ENCODE measurements at places on chromosomes 5 and 9.

GRCh38 chr5:10653751-10654400 lies 90.0 kb downstream of the ANKRD33B start:
- no peak for DNase-seq

DNA sequence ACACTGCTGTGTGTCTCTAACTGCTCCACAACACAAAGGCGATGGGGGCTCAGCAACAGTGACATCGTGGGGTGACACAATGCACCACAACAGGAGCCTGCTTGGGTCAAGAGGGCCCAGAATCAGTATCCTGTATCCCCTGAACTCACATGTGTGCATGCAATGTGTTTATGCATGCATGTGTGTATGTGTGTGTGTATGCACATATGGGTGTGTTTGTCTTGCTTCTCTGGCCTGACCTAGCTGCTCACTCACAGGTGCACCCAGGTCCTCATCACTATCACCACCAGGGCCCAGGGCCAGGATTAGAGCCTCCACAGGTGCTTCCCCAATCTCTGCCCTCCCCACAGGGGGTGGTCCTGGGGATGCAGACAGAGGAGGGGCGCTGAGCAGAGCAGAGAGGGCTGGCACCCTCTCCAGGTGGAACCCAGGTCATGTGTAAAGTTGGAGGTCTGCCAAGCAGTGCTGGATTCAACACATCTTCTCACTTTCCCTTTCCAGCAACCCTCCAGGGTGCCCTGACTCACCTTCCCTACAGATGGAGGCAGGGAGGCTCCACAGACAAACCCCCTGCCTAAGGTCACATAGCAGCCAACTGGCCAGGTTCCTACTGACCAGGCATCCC lies 18.1 kb upstream of the ZNF484 start:
- DNase-seq: no peak

DNA sequence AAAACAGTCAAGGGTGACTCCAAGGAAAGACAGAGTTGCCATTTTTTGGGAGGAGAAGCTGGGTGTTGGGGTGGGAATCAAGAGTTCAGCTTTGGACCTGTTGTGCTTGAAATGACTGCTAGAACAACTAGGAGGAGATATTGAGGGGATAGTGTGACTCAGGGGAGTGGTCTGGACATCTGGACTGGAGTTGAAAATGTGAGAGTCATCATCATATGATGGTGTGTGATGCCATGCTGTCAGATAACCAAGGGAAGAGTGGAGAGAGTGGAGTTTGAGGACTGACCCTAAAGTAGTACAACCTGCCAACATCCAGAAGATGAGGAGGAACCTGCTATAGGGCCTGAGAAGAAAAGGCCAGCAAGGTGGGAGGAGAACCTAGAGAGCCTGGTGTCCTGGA lies 199.7 kb downstream of the ARHGEF28 start:
- DNase-seq: no peak

- no peak for DNase-seq
Measured at GRCh38 chr5:40436535-40437237, 243.0 kb upstream of the PTGER4 start.

- DNase-seq: no peak
Measured at GRCh38 chr5:6827526-6828219, 114.4 kb downstream of the TENT4A start.

DNA sequence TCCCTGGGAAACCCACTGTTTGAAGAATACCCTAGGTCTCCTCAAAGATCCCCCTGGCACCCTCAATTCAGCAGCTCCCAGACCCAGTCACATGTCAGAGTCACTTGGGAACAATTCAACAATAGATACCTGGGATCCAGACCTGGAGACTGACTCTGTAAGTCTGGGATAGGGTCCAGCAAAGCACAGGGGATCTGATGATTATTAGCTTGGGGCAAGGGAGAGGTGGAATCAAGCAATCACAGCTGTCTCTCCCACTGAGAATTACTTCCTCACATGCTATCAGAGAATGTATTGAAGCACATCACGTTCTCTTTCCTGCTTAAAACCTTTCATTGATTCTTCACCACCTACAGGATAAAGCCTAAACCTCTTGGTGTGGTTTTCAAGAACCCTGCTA lies 5.9 kb downstream of the FAM193B start:
- no peak for DNase-seq

GRCh38 chr5:33241802-33242201 lies 199.0 kb upstream of the TARS1 start:
- DNase-seq: no peak

- no peak for DNase-seq
Measured at GRCh38 chr5:113689647-113690046, 176.2 kb downstream of the YTHDC2 start.

- DNase-seq: no peak
Measured at GRCh38 chr5:11251247-11251646, 490.2 kb upstream of the DAP start.

DNA sequence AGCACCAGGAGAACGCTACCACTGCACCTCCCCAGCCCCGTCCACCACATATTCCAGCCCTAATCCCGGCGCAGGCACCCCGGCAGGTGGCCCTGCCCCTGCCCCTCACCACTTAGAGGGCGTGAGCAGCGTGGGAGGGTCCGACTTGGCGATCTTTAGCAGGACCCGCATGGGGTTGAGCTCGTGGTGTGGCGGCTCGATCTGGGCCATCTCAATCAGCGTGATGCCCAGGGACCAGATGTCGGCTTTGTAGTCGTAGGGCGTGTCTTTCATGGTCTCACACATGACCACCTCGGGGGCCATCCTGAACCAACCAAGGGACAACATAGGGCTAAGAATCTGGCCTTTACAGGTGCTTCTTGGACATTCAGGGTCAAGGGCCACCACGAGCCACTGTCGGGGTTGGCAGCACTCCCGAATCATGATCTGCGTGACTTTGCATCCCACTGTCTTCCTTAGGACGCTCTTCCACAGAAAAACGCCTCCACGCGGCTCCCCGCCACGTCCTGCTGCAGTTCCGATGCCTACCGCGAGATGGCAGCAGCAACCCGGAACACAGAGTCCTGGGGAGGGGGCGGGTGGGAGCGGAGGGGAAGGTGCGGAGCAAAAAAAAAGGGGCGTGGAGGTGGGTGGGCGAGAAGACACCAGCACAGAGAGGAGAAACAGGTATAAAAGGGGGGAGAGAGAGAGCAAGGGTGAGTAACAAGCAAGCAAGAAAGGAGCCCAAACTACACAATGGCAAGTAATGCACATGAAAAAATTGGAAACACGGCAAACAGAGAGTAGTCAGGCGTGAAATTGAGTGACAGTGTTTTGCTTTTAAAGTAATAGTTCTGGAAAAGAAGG lies 81.3 kb downstream of the STK10 start:
- peak; percentile 51 for DNase-seq

- no peak for DNase-seq
Measured at GRCh38 chr9:37921546-37922300, 17.8 kb upstream of the SLC25A51 start.

GRCh38 chr9:128940271-128940921 lies 7.0 kb downstream of the DOLK start:
- DNase-seq: no peak

DNA sequence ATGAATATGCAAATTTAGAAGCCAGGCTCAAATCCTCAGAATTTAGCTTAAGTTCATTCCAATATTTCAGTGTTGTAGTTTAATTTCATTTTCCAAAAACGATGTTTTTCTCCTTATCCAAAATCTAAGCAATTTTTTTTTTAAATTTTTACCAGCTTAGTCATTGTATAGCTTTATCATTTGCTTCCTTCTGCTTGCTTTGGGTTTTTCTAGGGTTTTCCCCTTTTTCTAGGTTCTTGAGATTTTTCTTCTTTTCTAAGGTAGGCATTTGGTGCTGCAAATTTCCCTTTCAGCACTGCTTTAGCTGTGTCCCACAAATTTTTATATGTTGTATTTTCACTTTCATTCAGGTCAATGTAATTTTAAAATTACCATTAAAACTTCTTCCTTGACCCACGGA lies 34.4 kb upstream of the CCDC112 start:
- no peak for DNase-seq

DNA sequence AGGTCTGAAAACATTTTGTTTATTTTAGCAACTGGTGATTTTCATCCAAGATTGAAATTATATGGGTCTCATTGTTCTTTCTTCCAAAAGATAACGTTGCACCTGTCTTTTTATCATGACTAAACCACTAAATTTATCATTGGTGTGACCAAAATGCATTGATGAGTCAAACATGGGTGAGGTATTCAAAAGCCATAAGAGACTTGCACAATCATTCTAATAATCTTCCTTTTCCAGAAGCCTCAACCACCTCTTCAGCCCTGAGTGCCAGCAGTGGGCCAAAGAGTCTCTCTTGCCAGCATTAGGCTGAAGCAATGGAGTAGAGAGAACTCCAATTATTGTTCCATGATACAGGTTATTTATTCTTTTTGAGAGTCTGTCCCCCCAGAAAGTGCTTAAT lies 198.9 kb downstream of the LURAP1L start:
- DNase-seq: no peak

- DNase-seq: no peak
Measured at GRCh38 chr5:3889412-3890142, 293.9 kb downstream of the IRX1 start.

- DNase-seq: peak; percentile 75
Measured at GRCh38 chr5:181243564-181244343, at the start of gene RACK1. TSS of gene RACK1 (minus strand) at chr5:181243906. CDS start at chr5:181243800, 106 bp downstream.

DNA sequence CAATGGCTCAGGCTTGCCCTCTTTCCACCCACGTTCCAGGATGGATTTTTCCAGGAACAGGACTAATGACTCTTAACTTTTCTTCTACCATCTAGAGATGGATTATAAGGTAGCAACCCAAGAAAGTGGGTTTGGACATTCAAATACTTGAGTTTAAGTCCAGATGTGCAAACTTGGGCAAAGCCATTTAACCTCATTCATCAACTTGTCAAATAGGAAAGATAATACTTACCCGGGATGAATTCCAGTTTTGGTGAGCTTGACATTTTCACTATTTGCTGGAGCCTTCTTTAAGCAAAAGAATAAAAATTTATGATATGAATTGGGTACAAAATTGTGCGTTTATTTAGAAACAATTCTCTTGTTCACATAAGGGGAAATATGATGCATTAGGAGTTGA lies 44.3 kb upstream of the ZBED3 start:
- DNase-seq: no peak

DNA sequence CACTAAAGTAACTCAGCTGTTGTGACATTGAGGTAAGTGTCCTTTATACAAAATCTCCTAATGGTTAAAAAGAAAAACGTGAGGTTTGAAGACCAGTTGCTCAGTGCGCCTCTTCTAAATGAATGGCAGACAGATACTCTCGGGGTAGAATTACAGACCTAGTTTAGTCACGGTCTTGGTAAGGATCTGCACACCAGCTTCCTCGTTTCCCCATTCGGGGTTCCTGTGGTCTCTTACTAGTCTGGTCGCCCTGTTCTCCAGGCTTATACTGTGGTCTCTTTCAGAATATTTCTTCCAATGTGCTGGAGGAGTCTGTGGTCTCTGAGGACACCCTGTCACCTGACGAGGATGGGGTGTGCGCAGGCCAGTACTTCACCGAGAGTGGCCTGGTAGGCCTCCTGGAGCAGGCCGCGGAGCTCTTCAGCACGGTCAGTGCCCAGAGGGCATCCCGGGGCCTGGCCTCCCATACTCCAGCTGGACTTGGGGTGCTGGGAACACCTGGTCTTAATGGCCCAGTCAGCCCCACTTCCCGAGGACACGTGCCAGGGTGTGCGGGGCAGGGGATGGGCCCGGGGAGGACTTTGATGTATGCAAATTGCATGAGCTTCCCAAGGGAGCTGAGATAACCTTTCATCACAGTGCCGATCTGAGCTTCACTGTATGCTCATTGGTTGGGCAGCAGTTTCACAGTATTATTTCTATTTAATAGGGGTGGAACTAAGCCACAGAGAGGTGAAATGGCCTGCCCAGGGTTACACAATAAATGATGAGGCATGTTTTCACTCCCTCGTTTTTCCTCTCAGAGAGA lies 224.5 kb downstream of the DOCK8 start:
- DNase-seq: no peak

DNA sequence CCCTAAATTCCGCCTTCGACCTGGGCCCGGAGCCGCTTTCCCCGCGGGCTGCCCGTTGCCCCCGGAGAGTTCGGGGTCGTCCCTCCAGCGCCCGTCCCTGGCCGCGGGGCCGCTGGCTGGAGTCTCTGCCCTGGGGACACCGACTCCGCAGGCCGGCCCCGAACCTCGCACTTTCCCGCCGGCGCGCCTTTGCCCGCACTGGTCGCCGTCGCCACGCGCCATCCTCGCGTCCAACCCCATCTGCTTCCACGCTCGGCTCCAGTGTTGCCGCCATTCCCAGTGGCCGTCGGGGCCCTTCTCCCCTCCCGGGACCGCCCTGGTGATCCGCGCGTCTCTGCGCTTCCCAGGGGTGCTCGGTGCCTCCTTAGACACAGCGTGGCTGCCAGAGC lies 11.0 kb downstream of the LHX3 start:
- no peak for DNase-seq

- DNase-seq: no peak
Measured at GRCh38 chr5:55973296-55973695, 21.5 kb downstream of the IL6ST start.

- DNase-seq: no peak
Measured at GRCh38 chr9:36444203-36444602, 44.1 kb upstream of the RNF38 start.

- DNase-seq: no peak
Measured at GRCh38 chr5:102554082-102554481, 55.3 kb upstream of the SLCO6A1 start.

Measured in stimulated activated CD4-positive, alpha-beta T cell treated with anti-CD3 and anti-CD28 coated beads, TNF-alpha, amount 100 ng/mL, for 4 hours (primary cell).